Activated T-cell treated with anti-CD3 and anti-CD28 coated beads for 24 hours (primary cell): ENCODE measurements at places on chromosomes 6 and 20.

- DNase-seq, result no peak
Measured at GRCh38 chr6:164409309-164410009, 899.9 kb downstream of the C6orf118 start.

DNA sequence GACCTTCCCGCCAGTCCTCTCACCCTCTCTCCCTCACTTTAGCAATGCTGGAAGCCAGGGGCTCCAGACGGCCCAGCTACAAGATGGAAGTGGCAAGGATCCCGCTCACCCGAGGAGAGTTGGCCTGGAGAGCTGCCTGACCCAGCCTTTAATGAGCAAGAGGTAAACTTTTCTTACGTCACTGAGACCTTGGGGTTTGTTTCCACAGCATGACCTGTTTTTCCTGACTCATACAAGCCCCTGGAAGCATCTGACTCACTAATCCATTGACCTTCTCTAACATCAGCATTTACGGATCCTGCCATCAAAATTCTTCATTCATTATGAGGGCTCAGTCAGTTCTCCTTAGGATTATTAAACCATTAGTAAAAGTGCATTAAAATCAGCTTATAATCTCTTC is 120.4 kb downstream of the MYLK4 start:
- no peak for DNase-seq

GRCh38 chr6:112372226-112372806 is 25.2 kb downstream of the RFPL4B start:
- DNase-seq, result no peak

GRCh38 chr6:24851086-24851485 is 52.4 kb upstream of the ARMH2 start:
- no peak for DNase-seq

GRCh38 chr20:8161264-8162071 is 29.4 kb downstream of the PLCB1 start:
- no peak for DNase-seq

DNA sequence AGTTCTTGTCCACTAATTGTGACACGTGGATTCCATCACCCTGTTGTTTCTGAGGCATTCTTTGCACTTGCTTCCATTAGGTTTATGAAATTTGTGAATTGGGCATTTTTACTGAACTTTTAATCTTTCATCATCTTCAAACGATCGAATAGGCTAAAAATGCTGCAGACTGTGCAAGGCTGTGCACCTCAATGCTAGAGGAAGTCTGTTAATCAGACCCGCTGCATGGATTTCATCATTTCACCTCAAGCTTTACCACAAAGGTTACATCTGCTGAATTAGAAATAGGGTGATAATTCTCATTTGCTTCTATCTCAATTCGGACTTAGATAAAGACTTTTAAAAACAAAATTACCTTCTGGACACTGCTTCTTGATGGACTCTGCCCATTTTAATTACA is 27.8 kb upstream of the F13A1 start:
- DNase-seq, result no peak

- DNase-seq, result no peak
Measured at GRCh38 chr6:49264496-49264895, 198.6 kb downstream of the MMUT start.

- no peak for DNase-seq
Measured at GRCh38 chr6:142183351-142183750, 36.3 kb downstream of the VTA1 start.

GRCh38 chr20:17630151-17630805 is 51.8 kb downstream of the RRBP1 start:
- no peak for DNase-seq

DNA sequence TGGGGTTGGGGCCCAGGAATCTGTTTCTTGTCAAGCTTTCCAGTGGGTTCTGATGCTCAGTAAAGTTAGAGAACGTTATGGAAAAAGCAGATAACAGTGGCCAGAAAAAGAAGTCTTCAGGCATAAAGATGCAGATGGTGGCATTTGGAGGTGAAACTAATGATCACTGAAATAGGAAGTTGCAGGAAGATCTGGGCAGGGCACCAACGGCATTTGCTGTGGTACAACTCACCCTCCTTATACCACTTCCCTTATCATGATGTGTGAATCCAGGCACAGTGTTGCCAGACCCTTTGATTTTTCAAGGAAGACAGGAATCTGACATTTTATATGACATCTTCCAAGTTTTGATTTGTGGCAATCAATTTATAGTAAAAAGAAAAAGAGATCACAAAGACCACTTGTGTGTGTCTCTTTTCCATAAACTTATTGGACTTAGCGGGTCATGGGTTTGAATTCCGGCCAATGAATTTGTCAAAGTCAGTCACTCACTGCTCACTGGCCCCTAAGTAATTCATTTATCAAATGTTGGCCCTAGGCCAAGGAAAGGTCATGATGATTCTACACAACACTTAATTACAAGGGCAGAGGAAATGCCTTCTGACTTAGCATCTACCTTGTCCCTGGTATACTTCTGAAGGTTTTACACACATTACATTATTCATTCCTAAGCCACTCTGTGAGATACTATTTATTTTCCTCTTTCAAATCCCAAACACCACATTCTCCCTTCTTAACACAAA is 37.6 kb downstream of the LAMP5 start:
- no peak for DNase-seq

GRCh38 chr6:137749696-137750211 is 117.3 kb upstream of the TNFAIP3 start:
- no peak for DNase-seq

DNA sequence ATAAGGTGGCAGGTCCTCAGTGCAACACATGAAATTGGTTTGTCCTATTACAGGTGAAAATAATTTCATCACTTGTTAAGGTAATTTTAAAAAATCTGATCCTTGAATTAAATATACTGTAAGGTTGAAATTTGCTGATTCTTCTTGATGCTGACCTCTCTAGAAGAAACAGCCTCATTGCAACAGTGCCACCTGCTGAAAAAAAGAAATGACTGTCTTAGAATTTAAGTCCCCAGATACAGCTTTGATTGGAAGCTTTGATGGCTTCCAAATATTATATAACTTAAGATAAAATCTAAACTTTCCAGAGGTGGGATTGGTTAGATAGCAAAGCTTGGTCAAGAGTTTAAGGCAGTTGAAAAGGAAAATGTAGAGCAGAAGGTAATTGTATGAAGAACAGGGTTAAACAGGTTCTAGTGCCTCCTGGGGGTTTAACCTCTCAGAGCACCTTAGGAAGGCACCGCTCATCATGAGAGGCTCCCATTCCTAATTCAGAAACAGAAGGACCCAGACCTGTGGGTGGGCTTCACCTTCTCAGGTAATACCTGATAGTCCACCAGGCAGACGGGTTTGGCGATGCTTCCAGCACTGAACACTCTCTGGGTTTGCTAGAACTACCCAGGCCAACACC is 401.0 kb downstream of the PAX1 start:
- no peak for DNase-seq

- no peak for DNase-seq
Measured at GRCh38 chr6:41682497-41683272, 44.4 kb downstream of the MDFI start.

GRCh38 chr6:95248499-95248898 is 328.8 kb upstream of the MANEA start:
- DNase-seq, result no peak

GRCh38 chr6:167676000-167676665 is 150.6 kb upstream of the AFDN start:
- no peak for DNase-seq

GRCh38 chr6:86937219-86938079 is at the start of gene HTR1E:
Gene HTR1E, plus strand, starts transcription at chr6:86937528. Its CDS starts 77,807 bp downstream, at chr6:87015335.
- DNase-seq, result no peak

GRCh38 chr6:103177791-103178190 is 1681.9 kb downstream of the HACE1 start:
- DNase-seq, result no peak

GRCh38 chr6:12354499-12354898 is 64.3 kb downstream of the EDN1 start:
- no peak for DNase-seq

DNA sequence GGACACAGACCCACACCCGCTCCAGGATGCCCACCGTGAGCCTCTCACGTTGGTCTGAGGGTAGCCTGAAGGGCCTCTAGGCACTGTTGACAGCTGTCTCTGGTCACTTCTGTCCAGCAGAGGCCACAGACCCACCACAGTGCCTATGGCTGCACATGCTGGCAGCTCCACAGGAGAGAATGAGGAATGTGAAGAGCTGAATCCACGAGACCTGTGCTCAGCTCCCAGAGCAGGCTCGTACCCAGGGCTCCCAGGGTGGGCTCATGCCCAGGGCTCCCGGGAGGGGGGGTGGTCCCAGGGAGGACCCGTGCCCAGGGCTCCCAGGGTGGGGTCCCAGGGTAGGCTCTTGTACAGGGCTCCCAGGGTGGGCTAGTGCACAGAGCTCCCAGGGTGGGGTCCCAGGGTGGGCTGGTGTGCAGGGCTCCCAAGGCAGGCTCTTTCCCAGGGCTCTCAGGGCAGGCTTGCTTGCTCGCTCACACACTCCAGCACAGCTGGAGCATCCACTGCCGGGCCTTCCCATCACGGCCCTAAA is 201.0 kb downstream of the SYNDIG1 start:
- DNase-seq, result no peak

- no peak for DNase-seq
Measured at GRCh38 chr20:10654630-10655029, 19.2 kb downstream of the JAG1 start.

- no peak for DNase-seq
Measured at GRCh38 chr6:84785671-84786070, 21.3 kb upstream of the TBX18 start.

DNA sequence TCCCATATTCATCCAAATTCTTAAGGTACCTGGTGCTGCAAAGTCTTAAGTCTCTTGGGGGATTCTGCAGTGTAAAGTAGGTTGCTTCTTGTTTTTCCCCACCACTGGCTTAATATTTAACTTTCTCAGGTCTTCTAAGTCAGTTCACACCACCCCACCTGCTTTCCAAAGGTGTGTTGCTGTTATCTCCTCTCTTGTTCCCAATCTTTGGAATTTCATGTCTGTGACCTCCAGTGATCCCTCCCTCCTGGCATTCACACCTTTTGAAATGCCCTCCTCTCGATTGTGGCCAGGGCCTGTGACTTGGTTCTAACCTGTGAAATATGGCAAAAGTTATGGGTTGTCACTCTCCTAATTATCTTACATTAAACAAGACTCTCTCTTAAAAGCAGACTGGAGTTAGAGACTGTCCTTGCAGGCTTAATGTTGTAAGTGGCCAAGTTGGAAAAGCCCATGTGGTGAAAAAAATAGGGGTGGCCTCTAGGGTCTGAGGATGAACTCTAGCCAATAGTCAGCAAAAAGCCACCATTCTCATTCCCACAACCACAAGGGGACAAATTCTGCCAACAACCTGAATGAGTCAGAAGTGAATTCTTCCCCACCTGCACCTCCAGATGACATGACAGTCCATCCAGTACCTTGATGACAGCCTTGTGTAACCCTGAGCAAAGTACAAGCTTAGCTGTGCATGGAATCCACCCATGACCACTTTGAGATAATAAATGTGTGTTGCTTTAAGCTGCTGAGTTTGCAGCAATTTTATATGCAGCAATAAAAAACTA is 45.1 kb downstream of the ADGRF1 start:
- DNase-seq, result no peak

- no peak for DNase-seq
Measured at GRCh38 chr6:139590206-139590605, 215.8 kb upstream of the CITED2 start.

- DNase-seq, result peak; percentile 1
Measured at GRCh38 chr6:161748535-161749416, 474.9 kb upstream of the AGPAT4 start.

- no peak for DNase-seq
Measured at GRCh38 chr6:39572661-39573340, 152.4 kb downstream of the KIF6 start.

- no peak for DNase-seq
Measured at GRCh38 chr6:33898771-33899170, 95.0 kb upstream of the MLN start.

DNA sequence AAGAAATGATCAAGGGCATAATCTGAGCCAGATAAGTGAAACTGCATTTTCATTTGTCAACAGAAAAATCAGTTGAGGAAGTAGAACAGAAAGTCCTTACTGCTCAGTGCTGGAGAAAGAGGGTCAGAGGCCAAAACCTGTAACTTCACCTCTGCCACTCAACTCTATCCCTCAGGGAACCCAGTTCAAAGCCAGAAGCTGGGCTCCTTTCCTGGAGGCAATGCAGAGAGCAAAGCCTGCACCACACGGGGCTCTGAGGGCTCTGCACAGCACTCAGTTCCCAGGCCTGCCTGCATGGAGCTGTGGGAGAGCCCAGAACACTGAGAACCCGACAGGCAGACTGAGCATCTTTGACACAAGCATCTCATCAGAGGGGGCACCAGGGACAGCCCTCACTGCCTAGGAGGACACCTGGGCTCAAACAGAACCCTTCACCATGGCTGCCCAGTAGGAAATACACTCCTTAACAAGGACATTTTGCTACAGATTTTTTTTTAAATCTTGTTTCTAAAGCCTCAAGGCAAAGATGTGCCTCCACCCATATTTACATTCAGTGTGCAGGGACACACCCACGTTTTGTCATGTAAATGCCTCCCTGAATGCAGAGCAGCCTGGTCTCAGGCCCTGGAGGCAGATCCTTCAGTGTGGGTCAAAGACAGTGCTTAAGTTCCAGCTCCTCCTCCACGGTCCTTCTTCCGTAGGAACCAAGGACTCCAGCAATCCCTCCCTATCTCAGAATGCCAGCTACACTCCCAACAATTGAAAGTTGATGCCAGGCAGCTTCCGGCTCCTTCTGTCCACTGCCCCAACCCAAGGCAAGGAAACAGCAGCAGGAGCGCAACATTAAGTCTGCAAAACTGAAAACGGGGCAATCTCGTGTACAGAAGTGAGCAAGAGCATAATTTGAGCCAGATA is 6.6 kb downstream of the RNASET2 start:
- no peak for DNase-seq

GRCh38 chr6:47446669-47447330 is 30.8 kb upstream of the CD2AP start:
- no peak for DNase-seq

DNA sequence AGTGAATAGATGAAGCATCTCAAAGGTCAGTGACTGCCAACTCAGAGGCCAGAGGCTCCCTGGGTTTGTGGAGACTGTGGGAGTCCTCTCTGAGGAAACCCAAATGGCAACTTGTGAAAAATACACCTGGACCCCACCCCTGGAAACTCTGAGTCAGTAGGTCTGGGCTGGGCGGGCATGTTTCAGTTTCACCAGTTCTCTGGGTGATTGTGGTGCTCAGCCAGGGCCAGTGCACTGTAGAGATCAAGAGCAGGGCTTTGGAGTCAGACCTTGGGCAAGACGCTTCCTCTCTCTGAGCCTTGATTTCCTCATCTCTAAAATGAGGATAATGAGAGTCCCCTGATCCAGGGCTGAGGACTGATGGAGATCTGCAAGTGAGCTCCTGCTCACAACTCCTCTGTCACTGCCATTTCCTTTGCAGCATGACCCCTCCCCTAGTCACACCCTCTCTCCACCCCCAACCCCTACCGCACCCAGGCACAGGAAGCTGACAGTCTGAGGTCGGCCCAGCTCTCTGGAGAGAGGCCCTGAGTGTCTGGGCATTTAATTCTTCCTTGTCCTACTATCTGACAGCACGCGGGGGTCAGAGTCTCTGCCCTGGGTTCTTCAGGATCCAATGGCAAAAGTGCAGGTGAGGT is 5.1 kb downstream of the DEF6 start:
- peak; percentile 84 for DNase-seq

- no peak for DNase-seq
Measured at GRCh38 chr6:168708526-168708925, 267.5 kb downstream of the SMOC2 start.

GRCh38 chr20:35661053-35661452 is 3.6 kb downstream of the CPNE1 start:
- no peak for DNase-seq
